SW 1271 (cell line): ENCODE measurements at places on chromosomes 3 and 15.

DNA sequence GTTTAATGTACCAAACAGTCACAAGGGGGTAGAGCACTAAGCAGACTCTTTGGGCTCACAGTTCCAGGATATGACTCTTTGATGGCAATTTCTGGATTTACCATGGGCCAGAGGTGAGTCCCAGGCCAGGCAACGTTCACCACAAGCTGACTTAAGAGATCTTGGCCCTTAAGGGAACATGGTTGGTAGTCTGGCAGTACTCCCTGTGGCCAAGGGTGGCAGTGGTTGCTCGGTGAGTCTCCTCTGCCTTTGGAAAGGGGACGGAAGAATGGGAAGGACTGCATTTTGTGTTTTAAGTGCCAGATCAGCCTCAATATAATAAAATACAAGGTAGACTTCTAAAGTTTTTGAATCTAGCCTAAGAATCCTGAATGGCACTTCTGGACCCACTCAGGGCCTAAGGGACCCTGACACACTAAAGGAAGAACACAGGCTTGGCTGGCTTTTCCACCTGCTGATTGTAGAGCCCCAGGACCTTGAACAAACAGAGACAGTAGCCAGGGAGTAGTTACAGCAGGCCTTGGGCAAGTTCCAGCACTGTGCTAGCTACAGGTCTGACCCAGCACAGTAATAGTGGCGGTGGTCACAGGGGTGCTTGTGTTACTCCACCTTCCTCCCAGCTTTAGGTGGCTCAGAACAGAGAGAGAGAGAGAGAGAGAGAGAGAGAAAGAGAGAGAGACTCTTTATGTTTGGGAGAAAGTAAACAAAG is 730.7 kb upstream of the ALCAM start:
- DNase-seq, result peak; percentile 1

DNA sequence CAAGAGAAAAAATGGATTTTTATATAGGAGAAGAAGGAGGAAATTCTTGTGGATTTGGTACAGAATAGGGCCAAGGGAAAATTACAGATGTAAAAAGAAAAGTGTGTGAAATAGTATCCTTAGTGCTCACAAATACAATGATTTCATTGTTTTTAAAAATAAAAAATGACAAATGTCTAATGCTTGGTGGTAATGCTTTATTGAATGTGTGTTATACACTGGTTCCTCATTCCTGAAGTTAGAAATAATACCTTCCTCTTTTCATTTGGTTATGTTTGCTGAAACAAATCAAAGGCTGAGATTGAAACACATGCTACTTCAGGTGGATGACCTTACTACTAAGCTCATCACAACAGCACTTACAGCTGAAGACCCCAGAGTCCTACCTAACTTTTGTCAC is 37.7 kb upstream of the CCR2 start:
- no peak for DNase-seq

DNA sequence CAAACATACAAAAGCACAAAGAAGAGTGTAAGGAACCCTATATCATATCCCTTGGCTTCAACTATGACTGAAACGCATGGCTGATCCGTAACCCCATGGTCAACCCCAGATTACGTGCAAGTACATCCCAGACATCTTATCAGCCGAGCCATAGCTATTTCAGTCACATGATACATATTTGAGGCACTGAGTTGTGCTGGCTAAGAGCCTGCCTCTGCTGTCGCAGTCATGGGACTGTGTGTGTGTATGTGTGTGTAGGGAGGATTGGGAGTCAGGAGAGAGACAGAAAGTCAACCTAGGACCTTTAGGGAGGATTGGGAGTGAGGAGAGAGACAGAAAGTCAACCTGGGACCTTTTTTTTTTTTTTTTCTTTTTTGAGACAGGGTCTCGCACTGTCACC is 8.4 kb downstream of the ST6GAL1 start:
- DNase-seq, result no peak

GRCh38 chr3:149382518-149382917 is 5.1 kb upstream of the TM4SF1 start:
- DNase-seq, result no peak

- no peak for DNase-seq
These were observed 19.8 kb downstream of the UBA5 start for GRCh38 chr3:132679911-132680310.
